ENCODE measurements at places on chromosomes 4 and X.

GRCh38 chr4:182764137-182764536 lies 153.0 kb downstream of the DCTD start:
- no peak for DNase-seq

DNA sequence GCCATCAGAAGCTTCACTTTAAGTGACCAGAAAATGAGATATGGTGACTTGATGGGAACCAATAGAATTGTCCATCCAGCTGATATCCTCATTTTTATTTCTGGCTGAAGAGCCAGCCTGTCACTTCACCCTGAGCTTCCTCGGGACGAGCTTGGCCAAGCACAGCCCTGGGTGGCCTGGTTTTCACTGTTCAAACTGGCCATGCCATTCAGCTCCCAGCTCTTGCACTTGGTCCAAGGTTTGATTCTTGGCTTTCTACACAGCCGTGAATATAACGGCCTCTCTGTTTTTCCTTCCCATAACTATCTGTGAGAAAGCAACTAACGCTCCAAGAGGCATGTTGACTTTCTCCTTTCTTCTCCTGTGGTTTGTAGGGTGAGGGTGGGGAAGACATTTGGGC lies 71.9 kb downstream of the LIMCH1 start:
- DNase-seq = no peak

GRCh38 chr4:44674471-44674870 lies 3.7 kb upstream of the GUF1 start:
- no peak for DNase-seq

- DNase-seq = no peak
Observed at GRCh38 chr4:184553891-184554290, 79.5 kb upstream of the IRF2 start.

DNA sequence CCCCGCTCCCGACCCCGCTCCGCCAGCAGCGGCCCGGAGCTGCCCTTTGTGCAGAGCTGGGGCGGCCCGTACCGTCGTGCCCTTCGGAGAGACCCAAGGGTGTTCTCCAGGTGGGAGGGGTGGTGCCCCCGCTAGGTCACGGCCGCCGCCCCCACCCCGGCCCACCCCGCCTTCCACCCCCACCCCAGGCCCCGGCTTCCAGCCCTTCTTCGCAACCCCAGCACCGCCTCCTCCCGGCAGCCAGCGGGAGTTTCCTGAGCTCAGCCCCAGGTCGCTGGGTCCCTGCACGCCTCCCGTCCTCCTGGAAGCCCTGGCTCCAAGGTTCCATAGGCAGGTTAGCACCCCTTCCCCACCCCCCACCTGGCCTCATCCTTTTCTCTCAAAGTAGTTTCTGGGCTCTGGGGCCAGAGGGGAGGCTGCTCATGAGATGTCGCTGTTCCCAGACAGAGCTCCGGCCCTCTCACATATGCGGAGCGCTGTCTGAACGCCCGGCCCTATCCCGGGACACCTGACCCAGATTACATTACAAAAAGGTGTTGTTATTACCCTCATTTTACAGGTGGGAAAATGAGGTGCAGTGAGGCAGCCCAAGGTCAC lies 25.2 kb upstream of the FGFR3 start:
- no peak for DNase-seq

DNA sequence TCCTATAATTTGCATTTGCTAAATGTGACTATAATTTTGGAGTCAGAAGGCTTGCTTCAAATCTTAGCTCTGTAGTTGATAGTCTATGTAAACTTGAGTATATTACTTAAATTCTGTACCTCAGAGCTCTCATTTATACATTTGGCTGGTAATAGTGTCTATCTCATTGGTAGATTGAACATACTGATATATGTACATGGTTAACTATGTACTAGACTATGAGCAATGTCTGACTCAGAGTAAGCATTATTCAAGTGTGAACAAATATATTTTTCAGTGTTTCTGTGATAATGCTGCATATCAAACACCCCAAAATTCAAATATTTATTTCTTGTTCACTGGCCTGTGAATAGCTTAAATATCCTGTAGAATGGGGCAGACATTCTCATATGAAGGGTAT lies 1568.9 kb upstream of the PABPC4L start:
- DNase-seq = no peak

- no peak for DNase-seq
Observed at GRCh38 chr4:48752246-48752645, 27.8 kb downstream of the FRYL start.

DNA sequence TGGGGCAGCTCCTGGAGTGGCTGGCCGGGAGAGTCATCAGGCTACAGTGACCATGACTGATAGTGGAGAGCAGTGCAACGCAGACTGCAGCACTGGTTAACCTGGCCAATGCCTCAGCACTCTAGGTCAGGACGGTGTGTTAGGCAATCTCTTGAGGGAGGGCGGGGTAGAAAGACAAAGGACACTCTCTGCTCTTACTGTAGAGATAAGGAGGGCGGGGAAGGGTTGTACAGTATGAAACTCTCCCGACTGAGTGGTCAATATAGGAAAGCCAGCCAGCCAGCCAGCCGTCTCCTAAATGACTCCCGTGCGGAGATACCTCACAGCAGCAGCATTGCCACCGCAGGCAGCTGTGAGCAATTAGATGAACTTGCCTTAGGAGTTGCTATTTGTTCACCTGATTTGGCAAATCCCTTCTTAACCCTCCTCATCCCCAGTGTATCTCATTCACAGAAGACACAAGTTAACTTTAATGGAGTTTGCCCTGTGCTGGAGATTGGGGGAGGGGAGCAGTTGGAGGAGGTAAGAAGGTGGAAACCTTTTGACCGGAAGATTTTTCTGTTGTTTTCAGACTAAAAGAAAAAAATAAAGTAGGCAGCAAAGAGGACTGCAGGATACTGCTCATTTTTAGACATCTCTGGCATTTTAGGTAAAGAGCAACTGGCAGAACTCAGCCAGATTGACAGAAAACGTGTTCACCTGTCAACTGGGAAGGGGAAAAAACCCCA lies 330.5 kb downstream of the HNRNPD start:
- DNase-seq = no peak

GRCh38 chr4:109755656-109756055 lies 25.8 kb upstream of the PLA2G12A start:
- DNase-seq = no peak

DNA sequence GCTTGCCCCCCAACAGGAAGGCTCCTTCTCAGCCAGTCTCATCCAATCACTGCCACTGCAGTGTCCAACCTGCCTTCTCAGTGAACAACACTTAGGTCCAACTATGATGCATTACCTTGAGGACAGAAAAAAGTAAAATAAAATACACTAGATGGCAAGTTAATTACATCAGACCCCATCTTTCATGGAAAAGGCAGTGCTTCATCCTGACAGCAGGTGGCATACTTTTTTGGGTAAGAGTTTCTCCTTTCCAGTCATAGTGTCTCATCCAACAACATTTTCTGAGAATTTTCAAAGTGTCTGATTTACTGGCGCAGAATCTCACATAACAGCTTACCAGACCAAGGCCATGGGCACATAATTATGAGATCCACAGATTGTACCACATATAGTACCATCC lies 1742.8 kb downstream of the PCDH7 start:
- no peak for DNase-seq

- DNase-seq = no peak
Observed at GRCh38 chr4:150135134-150135772, 57.0 kb downstream of the DCLK2 start.

DNA sequence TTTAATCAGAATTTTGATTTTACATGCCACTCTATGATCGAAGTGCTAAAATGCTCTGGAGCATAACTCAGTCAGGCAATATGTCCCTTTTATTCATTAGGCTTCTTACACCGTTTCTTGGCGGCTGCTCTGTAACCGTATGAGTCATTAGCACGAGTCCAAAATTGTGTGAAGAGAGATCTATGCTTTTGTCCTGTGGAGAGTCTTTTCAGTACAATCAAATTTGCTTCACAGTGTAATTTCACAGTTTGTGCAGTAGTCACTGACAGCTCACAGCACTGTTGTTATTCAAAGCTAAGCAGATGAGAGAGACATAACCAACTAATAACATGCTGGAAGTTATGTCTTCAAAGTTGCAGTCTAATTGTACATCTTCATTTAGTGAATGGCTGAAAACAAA lies 167.8 kb downstream of the PCDH10 start:
- no peak for DNase-seq

DNA sequence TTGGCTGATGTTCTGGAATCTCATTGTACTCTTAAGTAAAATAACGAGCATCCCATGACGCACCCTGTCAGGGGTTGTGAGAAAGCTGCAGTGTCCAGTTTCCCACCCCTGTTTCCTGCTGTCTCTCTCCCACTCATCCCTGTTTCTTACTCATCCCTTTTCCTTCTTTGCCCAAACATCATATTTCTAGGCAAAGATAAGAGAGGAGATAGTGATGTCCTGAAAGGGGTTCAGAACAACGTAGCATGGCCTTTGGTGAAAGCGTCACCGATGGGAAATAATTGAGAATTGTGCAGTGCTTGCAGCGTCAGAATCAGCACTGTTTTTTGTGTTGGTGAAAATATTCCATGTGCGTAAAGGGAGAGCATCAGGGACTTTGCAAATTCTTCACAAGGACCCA lies 23.5 kb upstream of the TMEM165 start:
- DNase-seq = no peak

- no peak for DNase-seq
Observed at GRCh38 chr4:154743683-154744340, at the start of gene LRAT. LRAT (plus strand) TSS chr4:154744000; CDS start chr4:154744327, 327 bp downstream.

GRCh38 chr4:117577686-117578311 lies 456.5 kb upstream of the NDST3 start:
- no peak for DNase-seq

DNA sequence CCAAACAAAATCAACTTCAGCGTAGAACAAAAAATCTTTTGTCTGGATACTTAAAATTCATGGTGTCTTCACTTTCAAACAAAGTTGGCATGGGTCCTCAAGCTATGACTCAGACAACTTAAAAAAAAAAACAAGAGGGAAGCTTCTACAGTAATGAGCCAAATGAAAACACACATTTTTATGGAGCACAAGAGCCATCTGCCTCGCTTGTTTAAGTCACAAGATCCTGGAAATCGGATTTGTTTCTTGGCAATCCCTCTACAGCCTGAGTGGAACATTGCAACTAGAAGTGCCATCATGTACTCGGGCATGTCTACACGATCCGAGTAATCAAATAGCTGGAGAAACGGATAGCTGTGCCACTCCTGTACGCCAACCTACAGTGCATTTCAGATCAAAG lies 22.6 kb downstream of the LAMP2 start:
- no peak for DNase-seq

- no peak for DNase-seq
Observed at GRCh38 chr4:73991742-73992000, 3.7 kb upstream of the PPBP start.

GRCh38 chrX:125405339-125405738 lies 85.7 kb downstream of the TEX13C start:
- DNase-seq = no peak

GRCh38 chr4:141090473-141090872 lies 42.8 kb downstream of the RNF150 start:
- DNase-seq = no peak

DNA sequence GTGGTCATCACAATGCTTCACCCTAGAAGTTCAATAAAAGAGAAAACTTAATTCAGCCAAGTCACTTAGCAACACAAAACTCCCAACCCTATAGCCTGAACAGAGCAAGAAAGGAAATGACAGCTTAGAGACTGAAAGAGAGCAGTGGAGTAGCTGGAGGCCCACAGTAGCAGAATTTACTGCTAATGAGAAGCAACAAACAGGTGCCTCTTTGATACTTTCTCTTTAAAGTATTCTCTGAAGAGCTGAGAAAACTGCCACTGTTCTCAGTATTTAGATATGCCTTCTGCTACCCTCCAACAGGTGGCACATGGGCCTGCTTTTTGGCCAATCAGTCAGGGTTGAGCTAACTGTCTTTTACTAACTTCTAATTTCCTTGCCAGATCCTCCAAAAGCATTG lies 240.0 kb downstream of the GPC3 start:
- DNase-seq = no peak

GRCh38 chrX:44093431-44093830 lies 120.2 kb upstream of the NDP start:
- no peak for DNase-seq

- DNase-seq = no peak
Observed at GRCh38 chr4:149293046-149293649, 522.5 kb downstream of the IQCM start.

DNA sequence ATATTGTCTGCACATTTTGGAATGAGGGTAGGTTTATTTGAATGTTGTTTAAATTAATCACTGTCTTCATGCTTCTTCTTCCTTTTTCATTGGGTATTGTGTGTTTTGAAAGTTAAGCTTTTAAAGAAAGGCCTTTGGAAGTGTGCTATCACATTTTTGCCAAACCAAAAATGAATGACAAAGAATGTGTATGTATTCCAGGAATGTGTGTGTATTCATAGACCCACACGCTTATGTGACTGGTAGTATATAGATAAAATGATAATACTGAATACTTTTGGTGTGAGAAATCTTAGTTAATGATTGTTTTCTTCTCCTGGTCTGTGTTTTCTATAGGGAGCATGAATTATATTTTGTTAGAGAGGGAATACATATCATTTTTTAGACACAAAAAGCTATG lies 404.4 kb downstream of the TLL1 start:
- no peak for DNase-seq

DNA sequence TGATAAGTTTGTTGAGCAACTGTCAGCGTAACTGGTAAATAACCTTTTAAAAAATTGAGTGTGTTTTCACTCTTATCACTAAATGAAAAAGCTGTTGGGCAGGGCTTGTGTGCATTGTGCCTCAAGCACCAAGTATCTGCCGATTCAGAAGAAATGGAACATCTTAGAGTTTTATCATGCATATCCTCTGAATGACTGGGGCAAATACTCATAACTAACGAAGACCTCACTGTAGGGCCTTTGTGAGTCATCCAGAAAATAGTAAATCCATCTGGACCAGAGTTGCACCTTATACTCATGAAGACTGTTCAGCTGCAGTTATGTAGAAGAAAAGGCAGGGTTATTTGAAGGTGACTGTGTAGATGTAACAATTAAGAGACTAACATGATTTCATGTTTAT lies 222.1 kb downstream of the CAMK2D start:
- DNase-seq = no peak

GRCh38 chr4:110163327-110164069 lies 34.9 kb downstream of the ELOVL6 start:
- no peak for DNase-seq

GRCh38 chr4:150261571-150261970 lies 183.3 kb downstream of the DCLK2 start:
- DNase-seq = no peak

DNA sequence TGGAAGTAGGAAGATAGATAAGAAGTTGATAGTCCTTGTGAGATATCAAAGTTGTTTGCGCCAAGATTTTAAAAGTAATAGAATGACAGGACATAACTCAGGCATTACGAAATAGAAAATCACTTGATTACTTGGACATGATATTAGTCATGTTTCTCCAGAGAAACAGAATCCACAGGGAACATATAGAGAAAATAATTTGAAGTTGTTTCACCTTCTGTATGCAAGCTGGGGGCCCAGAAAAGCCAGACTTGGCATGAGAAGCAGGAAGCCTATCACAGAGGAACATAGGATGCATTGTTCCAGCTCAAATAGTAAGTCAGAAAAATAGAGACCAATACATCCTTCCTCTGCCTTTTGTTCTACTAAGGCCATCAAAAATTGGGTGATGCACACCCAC lies 715.9 kb downstream of the TECRL start:
- DNase-seq = no peak
